Gastroesophageal sphincter (tissue), 4 donors: ENCODE measurements at places on chromosomes 4 and X.

DNA sequence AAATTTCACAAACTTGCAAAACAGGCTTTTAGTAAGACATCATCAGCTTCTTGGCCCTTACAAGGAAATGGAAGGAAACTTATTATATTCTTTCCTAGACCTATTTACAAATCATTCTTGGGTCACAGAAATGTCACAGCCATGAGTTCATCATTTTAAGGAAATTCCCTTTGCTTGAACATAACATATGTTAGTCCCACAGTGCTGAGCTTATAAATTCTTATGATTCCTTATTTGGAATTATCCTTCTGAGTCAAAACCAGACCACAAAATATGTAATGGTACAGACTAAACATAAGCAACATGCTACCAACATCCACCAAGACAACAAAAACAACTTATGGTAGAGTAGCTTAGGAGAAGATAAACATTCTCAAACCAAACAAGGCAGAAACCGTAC is 236.9 kb upstream of the CTSO start:
- ATAC-seq, result no peak

- ATAC-seq, result no peak
Observed at GRCh38 chrX:7444967-7445366, 297.0 kb upstream of the PUDP start.

DNA sequence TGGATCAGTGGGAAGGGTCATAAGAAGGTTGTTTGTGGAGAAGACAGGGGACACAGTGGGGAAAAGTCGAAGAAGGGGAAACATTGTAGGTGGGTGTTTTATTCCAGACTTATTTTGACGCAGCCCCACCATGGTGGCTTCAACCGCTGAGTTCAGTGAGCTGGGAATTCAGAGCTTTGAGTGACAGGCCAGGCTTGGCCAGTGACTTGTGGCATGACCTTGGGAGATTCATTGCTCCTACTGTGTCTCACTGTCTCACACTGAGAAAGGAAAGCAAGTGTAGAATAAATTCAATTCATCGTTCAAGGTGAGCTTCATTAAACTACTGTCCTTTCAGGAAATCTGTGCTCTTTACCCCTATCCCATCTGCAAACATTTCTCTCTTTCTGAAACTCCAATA is 47.4 kb upstream of the SOD3 start:
- ATAC-seq, result no peak

GRCh38 chr4:153281476-153281875 is 63.0 kb upstream of the MND1 start:
- no peak for ATAC-seq

GRCh38 chr4:132709056-132709455 is 440.0 kb upstream of the PCDH10 start:
- ATAC-seq, result no peak

DNA sequence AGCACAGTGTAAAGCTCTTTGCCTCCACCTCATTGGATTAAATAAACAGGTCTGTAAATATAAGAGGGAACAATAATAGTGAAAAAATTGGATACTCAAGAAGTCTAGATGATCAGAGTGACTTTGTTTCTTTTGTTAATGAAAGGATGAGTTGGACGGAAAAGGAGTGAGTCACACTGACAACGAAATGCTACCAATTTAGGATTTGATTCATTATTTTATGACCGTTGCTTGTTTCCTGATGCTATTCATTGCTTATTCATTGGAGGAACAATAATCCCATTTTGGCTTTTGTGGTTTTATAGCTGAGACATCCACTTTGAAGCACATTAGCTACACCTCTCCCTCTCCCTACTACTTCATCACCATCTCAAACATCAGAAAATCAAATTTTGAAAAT is 74.4 kb upstream of the DYNLT3 start:
- no peak for ATAC-seq

- no peak for ATAC-seq
Observed at GRCh38 chr4:54779476-54780148, 121.9 kb downstream of the KIT start.

GRCh38 chr4:25448379-25449109 is 71.5 kb downstream of the ANAPC4 start:
- ATAC-seq, result no peak
